ENCODE measurements at places on chromosomes 2 and 18.
A peak's percentile ranks its signal among the peaks of the same experiment; 100 is the strongest.

DNA sequence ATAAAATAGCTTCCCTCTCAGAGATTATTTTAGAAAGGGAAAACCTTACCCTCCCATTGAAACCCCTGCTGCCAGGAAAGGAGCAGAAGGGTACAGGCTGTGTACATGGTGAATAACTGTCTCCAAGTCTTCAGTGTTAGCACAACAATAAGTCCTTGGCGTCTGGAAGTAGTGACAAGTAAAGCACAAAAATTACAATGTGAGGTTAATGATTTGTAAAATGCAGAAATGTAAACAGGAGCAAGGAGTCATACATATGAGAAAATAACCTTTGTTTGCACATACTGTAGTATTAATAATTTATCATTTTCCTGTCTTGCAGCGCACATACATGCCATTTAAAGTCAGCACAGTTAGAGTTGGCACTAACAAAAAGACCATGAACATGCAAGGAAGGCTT is 40.5 kb downstream of the ABHD3 start:
- no peak for DNase-seq

DNA sequence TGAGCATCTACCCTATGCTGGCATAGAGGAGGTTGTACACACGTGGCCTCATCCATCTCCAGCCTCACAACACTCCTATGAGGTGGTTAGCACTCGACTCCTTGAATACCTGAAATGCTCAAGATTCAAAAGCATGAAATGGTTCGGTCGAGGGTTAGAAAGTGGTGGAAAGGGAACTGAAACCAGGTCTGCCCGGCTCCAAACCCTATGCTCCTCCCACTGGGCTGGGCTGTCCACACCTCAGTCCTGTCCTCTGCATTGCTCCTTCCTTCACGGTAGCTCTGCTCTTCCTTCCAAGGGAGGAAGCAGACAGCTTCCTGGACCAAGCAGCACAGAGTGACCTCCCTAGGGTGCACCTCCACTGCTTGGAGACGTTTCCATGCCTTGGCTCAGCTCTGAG is 565.2 kb upstream of the ID2 start:
- no peak for DNase-seq

- peak; percentile 22 for DNase-seq
Measured at GRCh38 chr18:31101183-31102024, 817 bp downstream of the DSC2 start.

DNA sequence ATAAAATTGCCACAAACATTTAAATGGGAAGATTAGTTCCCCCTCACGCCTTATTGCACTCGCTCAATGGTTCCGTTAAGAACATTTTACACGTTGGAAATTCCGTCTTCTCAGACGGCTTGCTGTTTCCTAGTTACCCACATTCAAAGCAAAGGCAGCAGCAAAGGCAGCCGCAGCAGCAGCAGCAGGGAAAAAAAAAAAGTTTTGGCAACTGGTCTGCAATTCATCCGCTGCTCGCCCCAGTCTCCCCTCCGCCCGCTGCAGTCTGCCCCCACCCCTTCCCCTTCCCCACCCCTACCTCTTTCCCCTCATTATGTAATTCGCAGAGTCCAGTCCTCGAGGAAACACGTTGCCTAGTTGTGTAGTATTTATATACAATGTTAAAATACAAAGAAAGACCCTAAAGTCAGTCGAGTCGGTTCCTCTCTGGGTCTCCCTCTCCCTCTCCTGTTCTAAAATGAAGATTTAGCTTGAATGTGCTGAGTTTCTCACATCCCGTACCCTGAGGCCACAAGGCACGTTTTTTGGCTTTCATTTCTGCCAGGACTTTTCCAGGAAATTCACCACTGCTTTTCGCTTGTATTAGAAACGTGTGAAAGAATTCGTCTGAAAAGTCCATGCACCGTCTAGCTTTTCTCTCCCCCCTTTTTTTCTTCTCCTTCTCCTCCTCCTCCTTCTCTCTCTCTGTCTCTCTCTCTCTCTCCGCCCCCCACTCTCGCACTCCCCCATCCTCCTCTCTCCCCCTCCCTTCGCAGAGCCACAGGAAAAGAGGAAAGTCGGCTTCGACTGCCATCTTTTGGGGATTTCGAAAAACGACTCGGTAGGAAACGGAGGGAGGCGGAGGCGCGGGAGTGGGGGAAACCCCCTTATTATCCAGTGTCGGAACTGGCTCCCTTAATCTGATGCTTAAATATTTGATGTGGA is 140.0 kb downstream of the MEIS1 start:
- peak; percentile 72 for DNase-seq

DNA sequence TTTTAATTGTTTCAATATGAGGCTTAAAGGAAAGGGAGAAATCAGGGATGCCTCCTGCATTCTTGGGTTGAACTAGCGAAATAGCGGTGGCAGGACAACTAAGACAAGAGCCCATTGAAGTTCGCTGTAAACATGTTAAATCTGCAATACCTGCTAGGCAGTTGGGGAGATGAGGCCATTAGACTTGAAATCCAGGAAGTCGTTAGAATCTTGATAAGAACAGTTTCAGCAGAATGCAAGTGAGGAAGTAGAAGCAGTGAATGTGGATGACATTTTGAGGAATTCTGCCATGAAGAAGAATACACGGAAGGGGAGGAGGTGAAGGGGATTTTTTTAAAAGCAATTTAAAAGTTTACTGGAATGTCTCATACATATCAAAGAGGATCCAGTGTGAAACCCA is 109.7 kb downstream of the LPIN1 start:
- no peak for DNase-seq
